ENCODE measurements at places on chromosomes 2 and 18.

DNA sequence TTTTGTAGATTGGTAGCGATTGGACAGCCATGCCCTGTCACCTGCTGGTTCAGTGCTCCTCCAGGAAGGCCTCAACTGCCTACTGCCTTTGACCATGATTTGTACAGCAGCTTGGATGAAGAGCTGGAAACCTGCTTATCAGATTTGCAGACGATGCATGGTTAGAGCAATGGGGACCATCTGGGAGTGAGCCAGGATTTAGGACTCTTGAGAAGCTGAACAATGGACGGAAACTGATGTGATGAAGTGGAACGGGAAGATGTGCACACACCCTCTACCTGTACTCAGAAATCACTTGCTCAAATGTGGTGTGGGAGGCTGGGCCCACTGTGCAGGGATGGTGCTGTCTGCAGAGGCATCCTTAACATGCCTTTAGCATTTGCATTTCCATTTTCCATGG is 57.2 kb downstream of the NCK2 start:
- DNase-seq, result no peak

DNA sequence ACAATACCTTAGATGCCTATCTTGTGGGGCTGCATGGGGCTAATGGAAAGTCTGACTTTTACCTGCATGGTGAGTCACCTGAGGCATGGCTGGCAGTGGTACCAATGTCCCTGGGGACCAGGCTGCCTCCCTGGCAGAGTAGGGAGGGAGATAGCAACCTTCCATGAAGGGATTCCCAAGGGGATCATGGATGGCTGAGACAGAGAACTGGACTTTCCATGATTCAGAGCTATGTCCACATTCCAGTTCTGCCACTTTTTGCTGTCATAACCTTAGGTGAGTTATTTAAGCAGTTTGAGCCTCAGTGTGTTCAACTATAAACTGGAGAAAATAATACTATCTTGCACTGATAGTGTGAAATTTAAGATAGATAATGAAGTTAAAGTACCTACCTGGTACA is 178.6 kb downstream of the SETBP1 start:
- no peak for DNase-seq

DNA sequence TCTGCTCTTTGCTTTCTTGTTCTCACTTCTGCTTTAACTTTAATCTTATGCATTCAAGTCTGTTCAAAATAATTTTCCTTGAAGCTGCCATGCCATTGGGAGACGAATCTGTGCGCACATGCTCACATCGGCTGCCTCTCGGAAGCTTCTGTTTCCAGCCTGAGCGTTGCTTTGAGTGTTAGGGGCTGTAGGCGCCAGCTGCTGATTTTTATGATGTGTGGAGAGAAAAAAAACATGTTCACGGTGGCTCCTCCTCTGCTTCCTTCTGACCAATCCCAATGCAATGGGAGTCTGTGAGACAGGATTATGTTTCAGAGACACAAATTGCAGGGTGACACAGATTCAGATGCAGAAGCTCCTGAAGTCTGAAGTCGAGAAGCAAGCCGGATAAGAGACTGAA is at the start of gene MC4R:
MC4R (minus strand) TSS at position 180 of the 400 bp plus-strand sequence. CDS start 426 bp downstream, outside the sequence.
- DNase-seq, result peak; percentile 58

- no peak for DNase-seq
Measured at GRCh38 chr2:68565858-68566257, 77.5 kb upstream of the PROKR1 start.

GRCh38 chr2:218736531-218736930 is 25.9 kb downstream of the TTLL4 start:
- no peak for DNase-seq

- DNase-seq, result no peak
Measured at GRCh38 chr2:176967911-176968450, 244.6 kb upstream of the HNRNPA3 start.

DNA sequence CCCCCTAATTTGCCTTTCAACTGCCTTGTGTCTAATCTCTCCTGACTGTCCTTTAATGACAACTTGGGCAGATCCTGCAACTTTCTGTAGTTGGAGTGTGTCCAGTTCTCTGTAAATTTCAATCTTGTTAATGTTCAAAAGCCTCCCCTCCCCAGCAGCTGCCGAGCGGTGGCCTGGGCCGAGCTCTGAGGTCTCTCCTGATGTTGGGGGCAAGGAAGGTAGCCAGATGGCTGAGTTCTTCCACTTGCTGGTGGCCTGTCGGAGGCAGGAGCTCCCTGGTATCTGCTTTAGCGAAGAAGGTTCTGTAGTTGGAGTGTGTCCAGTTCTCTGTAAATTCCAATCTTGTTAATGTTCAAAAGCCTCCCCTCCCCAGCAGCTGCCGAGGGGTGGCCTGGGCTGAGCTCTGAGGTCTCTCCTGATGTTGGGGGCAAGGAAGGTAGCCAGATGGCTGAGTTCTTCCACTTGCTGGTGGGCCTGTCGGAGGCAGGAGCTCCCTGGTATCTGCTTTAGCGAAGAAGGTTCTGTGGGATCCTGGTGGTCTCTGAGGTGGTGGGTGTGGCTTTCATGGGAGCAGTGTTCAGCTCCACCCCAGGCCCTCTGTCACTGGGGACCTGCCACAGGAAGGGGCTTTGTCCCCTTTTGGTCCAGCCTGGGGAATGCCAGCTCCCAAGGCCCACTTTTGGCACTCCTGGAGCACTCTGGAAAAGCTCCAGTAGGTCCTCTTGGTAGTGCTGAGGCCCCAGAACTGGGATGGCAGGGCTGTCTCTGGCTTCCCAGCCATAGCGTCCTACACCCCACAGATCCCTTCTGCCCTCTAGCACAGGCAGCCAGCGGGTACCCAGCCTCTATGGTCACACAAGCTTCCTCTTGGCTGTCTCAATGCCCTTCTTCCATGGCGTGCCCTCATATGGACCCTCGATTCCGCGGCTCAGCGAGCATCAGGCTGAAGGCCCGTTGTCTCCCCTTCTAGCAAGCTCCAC is 211.9 kb downstream of the ALPK2 start:
- no peak for DNase-seq

- no peak for DNase-seq
Measured at GRCh38 chr2:112949456-112949855, 28.4 kb upstream of the IL36G start.

- no peak for DNase-seq
Measured at GRCh38 chr2:162113776-162114168, 38.3 kb downstream of the GCG start.

DNA sequence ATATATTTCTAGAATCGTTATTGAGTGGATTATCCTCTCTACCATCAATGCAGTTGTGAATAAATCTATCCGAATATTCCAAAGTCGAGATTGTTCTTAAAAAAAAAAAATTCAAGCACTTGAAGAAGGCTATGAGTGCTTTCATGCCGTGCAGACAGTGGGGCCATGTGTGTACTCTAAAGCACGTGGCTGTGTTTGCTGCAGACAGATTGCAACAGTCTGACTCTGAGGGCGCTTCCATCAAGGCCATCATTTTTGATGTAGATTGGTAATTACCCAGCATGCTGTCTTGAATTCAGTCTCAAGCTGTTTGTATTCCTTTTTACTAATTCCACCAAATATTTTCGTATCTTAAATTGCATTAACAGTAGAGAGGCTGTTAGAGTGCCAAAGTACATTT is 325.9 kb upstream of the LINC00305 start:
- DNase-seq, result no peak

DNA sequence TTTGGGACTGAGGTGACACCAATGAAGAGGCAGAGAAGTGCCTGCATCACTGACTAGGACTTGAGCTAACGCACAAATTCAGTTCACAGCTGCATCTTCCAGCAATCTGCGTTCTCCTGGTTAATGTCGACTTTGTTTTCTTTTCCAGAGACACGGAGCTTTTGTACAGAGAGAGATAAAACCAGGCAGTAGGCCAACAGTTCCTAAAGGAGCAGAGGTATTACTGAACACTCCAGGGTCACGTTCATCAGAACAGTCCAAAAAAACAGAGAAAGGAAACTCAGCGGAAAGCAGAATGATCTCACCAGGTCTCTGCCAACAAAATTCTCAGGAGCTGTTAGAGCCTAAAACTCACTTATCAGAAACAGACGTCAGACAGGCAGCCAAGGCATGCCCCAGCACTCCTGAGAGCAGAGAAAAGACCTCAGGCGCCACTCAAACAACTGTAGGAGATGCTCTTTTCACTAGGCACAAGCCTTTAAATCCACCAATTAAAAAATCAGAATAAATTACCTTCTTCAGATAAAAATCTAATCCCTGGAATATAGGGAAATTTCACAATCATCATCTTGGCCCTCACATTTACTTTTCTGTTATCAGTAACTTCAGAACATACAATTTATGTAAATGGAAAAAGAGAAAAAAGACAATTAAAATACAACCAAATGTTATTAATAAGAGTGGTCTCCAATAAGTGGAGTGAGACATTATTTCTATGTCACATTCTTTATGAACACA is 95.9 kb upstream of the SPTBN1 start:
- peak; percentile 39 for DNase-seq

DNA sequence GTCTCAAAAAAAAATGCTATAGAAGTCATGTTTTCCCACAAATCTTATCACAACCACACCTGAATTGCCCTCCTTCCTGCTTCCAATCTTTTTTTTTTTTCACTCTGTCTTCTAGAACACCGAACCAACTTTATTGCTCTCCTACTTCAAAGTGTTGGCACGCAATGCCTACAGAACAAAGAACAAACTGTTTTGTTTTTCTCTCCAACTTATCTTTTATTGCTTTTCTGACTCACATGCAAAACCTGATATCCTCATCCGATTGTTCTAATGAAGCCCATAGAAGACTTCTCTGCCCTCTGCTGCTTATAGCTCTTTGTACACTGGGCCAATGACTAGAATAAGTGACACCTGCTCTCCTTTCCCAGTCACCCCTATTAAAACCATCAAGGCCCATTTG is 602.8 kb downstream of the EPHA4 start:
- no peak for DNase-seq

DNA sequence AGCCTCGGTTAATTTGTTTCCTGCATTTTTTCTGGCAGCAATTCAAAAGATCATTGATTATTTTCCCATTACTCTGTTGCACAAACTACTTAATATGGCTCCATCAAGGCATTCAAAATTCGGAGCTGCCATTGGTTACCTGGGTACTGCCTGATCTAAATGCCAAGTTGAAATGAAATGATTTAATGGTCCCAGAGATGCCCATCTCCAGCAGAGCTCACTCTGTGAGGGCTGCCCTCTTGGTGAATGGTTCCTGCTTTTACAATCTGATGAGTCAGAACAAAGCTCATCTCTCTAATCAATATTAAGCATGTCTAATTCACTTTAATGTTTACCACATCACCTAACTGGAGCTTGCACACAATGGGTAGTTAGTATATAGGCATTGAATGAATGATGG is 126.1 kb downstream of the CTNNA2 start:
- DNase-seq, result no peak

DNA sequence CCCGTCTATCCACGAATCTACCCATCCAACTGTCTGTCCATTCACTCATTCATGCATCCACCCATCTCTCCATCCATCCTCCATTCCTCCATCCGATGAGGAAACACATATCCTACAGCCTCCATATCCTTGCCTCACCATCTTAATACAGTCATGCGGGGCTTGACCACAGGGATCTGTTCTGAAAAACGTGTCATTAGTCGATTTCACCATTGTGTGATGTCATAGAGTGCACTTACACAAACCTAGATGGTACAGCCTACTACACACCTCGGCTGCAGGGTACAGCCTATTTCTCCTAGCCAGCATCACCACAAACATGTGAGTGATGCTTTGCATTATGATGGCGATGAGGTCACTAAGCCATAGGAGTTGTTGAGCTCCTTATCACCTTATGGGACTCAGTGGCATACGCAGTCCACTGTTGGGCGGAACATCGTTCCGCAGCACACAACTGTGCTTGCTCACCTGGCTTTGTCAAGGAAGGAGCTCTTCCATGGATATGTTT is 1.9 kb upstream of the NT5DC4 start:
- DNase-seq, result no peak

DNA sequence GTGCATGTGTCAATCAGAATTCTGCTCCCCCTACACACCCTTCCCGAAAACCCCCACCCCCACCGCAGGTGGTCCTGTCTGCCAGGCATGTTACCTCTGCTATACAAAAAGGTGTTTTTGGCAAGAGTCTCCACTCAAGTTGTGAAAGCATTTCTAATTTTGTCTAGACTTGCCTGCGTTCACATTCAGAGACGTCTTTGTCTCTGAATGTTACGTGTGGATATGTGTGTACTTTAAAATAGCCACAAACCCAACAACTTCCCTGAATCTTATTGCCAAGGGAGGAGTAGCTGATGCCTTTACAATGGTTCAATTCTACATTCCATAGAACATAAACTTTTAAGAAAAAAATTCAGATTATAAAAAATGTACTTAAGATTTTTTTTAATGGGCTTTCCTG is 66.6 kb downstream of the ITGA4 start:
- DNase-seq, result no peak

DNA sequence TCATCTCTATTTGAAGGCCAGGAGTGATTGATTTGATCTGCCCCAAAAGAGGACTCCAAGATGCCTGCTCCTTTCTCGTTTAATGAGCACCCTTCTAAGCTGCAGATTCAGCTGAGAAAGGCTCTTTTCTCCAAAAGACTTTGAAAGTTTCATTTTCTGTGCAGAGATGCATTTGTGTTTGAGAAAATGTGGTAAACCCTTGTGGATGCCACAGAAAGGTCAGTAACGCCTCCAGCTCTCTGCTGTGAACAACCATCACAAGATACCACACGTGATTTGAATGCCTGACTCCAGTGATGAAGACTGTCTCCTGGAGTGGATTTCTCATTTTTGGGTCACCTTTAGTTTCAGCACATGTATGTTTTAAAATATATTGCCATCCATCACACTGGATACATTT is 35.0 kb upstream of the CCDC85A start:
- DNase-seq, result no peak

- peak; percentile 47 for DNase-seq
Measured at GRCh38 chr18:36284671-36285295, 12.7 kb upstream of the FHOD3 start.

GRCh38 chr2:107772353-107772752 is 54.3 kb upstream of the RGPD4 start:
- no peak for DNase-seq

DNA sequence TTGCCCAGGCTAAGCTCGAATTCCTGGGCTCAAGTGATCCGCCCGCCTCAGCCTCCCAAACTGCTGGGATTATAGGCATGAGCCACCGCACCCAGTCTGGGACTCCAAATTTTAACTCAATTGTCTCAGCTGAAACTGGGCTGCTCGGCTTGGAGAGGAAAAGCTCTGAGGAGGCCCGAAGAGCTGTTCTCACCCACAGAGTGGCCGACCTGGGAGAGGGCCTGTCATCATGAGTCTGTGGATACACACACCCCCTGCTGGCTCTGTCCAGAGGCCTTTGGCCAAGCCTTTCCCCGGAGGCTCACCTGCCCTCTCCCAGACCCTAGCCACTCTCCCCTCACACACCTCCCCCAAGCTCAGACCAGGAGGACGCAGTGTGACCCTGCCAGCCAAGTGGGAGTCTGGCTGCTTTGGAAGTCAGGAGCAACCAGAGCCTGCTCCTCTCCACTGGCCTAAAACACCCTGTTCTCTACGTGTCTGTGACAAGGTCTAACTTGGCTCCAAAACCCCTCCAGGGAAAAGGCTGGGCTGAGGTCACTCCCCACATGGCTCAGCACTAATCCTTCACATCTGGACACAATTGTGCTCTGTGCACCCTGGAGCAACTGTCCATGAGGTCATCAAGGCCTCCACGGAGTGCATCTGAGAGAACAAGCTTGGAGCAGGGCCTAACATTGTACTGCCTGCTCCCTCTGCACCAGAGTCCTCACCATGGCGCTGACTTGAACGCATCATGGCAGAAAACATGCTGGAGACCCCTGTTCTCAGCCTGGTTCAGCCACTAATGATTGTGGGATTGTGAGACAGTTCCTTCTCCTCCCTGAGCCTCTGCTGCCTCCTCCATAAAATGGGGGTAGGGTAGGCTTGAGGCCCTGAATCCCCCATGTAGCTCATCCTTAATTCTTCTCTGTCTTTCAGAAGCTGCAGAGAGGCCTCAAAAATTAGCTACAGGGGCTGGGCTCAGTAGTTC is 49.9 kb upstream of the RAB6C start:
- DNase-seq, result no peak

- no peak for DNase-seq
Measured at GRCh38 chr2:179965291-179966258, 41.5 kb downstream of the CWC22 start.

All from amniotic stem cell (primary cell).